Fibroblast of skin of scalp (primary cell): ENCODE measurements at places on chromosomes 1 and 21.

GRCh38 chr1:51295926-51296325, 34.4 kb downstream of the TTC39A start:
- no peak for DNase-seq

- no peak for DNase-seq
These were observed 72.5 kb upstream of the VAMP3 start for GRCh38 chr1:7698641-7699040.

GRCh38 chr1:25985670-25986069, 12.2 kb downstream of the PAFAH2 start:
- DNase-seq, result no peak

DNA sequence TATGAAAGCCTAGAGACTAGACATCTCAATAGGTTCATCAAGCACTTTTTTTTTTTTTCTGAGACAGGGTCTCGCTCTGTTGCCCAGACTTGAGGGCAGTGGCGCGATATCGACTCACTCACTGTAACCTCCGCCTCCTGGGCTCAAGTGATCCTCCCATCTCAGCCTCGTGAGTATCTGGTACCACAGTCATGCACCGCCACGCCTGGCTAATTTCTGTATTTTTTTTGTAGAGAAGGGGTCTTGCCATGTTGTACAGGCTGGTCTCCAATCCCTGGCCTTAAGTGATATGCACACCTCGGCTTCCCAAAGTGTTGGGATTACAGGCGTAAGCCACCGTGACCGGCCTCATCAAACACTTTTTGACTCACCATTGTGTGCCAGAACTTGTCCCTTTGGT, 613 bp upstream of the GPATCH4 start:
- no peak for DNase-seq

DNA sequence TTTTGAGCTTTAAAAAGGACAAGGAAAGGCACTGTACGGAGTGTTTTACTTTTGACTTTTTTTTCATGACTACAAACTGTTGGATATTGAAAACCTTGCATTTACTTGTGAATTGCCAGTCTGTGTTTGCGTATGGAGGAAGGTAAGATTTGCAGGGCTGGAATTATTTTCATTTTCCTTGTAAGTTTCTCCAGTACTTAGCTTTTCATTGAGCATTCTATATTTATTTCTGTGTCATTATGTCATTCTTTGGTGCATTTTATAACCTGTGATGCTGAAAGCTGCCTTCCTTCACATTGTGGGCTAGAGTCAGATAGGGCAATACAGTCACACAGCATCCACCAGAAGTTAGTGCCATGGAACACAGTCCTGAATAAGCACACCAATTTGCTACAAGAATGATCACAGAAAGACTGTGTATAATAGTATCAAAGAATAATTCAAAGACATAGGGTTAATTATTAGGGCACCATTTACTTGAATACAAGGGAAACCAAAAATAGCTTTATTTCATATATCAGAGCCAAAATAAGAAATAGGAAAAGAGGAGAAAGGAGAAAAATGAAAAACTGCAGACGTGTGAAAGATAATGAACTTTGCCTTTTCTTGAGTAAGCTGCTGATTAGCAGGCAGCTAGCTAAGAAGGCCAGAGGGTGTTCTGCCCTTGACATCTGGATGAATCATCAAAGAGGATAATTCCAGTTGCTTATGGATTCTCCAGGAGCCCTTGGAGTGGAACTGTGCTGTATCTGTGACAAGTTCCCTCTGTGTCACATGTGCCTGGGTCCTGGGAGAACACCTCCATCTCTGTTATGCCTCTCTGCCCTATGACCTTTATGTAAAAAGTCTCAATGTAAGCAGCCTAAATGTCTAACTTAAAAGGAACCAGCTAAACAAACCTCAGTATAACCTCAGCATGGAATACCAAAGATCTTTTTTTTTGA, 8.0 kb upstream of the FAM20B start:
- DNase-seq, result peak; percentile 32

DNA sequence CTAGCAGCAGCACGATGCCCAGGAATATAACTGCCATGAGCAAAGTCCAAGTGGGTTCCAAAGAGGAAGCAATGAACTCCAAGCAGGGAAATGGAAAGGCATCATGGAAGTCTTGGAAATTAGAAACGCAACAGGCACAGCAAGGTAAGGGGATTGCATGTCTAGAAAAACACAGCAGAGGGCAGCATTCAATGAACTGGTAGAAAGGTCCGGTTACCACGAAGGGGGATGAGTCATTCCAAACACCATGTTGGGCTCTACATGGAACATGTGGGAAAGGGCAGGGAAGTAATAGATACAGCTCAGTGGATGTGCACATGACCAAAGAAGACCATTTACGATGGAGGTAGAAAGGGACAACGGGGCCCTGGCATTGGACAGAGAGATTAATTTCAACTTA, 36.4 kb downstream of the RXRG start:
- DNase-seq, result peak; percentile 36

GRCh38 chr1:226662642-226663326, 76.3 kb downstream of the ITPKB start:
- DNase-seq, result peak; percentile 97

- no peak for DNase-seq
These were observed 122.2 kb downstream of the KCNN3 start for GRCh38 chr1:154747740-154748404.

DNA sequence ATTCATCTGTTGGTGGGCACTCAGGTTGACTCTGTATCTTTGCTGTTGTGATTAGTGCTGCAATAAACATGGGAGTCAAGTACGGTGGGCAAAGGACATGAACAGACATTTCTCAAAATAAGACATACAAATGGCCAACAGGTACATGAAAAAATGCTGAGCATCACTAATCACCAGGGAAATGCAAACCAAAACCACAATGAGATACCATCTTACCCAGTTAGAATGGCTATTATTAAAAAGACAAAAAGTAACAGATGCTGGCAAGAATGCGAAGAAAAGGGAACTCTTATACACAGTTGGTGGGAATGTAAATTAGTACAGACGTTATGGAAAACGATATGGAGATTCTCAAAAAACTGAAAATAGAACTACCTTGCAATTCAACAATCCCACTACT, 98.9 kb downstream of the TMEM53 start:
- no peak for DNase-seq

DNA sequence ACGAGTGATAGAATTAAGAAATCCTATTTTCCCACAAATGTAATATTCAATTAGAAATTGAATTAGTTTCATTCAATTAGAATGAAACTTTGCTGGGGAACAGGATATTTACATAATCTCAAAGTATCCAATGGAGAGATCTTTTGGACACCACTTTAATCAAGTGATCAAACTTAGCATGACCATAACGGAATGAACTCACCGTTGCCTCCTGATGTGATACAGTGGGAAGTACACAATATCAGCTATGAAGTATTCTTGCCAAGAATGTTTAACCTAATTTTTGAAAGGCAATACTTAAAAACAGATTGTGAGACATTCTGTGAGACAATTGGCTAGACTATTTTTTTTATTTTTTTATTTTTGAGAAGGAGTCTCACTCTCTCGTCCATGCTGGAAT, 16.6 kb downstream of the CDKN2C start:
- DNase-seq, result no peak

GRCh38 chr1:146012703-146013558, 8.6 kb downstream of the HJV start:
- DNase-seq, result peak; percentile 88
